Stimulated activated CD8-positive, alpha-beta memory T cell treated with anti-CD3 and anti-CD28 coated beads, Interleukin-12 subunit alpha, Interleukin-12 subunit beta, amount 100 ng/mL, for 4 hours (primary cell): ENCODE measurements at places on chromosomes 3 and 15.

DNA sequence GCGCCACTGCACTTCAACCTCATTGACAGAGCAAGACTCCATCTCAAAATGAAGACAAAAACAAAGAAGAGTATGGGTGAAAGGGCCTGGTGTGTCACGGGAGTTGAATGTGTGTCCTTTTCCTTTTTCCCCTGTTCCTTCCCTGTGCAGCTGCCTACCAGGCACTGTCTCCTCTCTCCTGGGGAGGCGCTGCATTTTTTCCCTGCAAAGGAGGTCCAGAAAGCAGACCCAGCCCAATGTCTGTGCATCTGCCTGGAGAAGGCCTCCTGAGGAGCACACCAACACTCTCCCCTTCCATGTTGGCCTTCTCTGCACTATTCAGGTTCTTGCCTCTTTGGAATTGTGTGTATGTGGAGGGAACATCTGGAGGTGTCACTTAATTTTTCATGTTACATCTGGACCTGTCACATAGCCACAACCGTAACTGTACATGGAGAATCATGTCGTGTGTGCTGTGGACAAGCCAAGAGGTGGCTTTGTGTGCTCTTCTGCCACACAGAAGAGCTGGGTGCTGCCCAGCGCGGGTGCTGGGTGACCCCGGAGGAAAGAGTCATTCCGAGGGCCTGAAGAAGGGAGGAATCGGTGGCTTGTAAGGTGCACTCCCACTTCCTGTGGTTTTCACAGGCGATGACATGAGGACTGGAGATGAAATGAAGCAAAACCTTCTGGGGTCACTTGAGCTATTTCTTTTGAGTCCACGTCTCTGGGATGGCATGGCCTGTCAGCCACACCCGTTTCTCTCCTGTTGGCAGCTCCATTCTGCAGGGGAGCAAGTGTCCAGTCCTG is 46.5 kb upstream of the CGNL1 start:
- no peak for DNase-seq

- DNase-seq = no peak
Measured at GRCh38 chr15:62985768-62986167, 56.8 kb upstream of the TPM1 start.

GRCh38 chr3:169203631-169204550 is 459.6 kb downstream of the MECOM start:
- no peak for DNase-seq

DNA sequence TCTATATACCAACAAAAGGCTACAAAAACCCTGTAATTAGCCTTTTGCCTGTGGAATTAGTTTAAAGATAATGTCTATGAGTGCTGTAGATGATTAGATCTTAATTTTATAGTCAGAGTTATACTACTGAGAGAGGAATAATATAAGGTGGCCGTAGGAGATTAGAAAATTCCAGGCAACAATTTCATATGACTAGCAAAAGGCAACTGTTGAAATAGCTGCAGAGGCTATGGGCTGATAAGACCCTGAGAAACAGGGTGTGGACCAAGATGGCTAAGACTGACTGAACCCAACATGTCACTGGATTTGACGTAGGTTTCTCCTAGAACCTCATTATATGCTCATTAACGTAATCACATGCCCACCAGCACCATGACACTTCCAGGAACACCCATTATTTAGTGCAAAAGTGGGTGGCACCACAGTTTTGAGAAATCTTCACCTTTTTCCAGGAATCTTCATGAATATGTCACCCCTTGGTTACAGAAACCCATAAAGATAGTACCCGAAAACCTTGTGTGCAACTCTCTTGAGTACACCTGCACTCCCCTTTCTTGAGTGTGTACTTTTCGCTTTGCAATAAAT is 29.1 kb upstream of the SCG3 start:
- no peak for DNase-seq

GRCh38 chr3:71055257-71056001 is 528.1 kb downstream of the FOXP1 start:
- DNase-seq = no peak

- DNase-seq = peak; percentile 64
Measured at GRCh38 chr15:99925661-99926461, 192.6 kb upstream of the LYSMD4 start.

- DNase-seq = no peak
Measured at GRCh38 chr3:188133219-188133618, 20.7 kb upstream of the LPP start.

GRCh38 chr3:132593241-132593946 is 3.7 kb upstream of the ACKR4 start:
- no peak for DNase-seq

- DNase-seq = no peak
Measured at GRCh38 chr3:100067589-100067988, 46.7 kb downstream of the FILIP1L start.

GRCh38 chr3:33046521-33046920 is 50.4 kb downstream of the GLB1 start:
- DNase-seq = no peak

DNA sequence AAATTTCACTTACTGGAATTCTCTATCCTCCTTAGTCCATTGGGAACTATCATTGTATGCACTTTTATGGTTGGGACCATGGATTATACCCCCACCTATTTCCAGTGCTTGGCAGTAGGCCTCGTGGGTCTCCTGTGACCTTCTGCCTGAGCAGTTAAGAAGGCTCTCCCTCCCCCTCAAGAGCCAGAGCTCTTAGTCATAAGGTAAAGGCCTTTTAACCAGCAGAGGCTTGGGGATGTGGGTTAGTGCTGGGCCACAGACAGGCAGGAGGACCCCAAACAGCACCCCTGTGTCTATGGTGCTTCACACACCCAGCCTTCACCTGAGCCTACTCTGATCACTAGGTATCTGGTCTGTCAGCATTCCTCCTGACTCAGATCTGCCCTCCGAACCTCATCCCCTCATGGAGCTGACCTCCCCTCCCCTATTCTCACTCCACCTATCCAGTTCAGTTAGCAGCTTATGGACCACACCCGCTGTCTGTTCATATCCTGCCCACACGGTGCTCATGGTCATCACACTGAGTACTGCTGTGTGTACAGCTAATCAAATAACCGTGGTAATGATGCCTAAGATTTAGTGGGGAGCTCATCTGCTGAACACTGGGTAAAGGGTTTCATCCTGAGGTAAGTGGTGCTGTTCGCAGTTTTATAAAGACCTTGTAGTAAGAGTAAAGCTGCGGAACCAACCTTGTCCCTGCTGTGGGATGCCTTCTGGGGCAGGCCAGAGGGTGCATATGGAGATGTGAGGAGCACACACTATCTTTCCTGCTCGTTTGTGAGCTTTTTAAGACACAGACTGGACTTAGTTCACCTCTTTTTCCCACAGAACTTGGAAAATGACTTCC is 40.9 kb downstream of the KLHL18 start:
- no peak for DNase-seq
